ENCODE measurements at places on chromosomes 4 and X.

DNA sequence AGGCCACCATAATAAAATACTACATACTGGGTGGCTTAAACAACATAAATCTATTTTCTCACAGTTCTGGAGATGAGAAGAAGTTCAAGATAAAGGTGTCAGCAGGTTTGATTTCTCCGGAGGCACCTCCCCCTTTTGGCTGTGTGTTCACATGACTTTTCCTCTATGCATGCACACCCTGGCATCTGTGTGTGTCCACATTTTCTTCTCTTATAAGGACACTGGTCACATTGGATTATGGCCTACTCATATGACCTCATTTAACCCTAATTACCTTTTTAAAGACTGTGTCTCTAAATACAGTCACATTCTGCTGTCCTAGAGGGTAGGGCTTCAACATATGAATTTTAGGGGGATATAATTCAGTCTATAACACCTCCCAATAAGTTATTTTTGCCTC is 79.8 kb downstream of the DCLK2 start:
- no peak for DNase-seq

- no peak for DNase-seq
These were observed 426.4 kb downstream of the PDGFC start for GRCh38 chr4:156545003-156545785.

DNA sequence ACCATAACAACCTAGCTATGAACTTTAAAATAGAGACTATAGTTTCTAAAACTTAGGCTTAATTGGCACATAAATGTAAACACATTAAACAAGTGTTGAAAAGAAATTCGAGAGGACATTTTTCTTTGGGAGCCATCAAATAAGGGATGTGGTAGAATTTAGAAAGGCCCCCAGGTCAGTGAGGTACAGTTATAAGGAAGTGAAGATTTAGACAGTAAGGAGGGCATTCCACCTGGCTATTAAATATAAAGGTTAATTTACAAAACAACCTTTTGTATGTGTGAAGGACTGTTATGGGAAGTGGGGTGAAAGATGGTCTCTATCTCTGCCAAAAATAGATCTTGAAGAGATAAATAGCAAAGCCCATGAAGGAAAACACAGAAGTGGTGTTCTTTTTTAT is 83.9 kb downstream of the AFF1 start:
- no peak for DNase-seq

GRCh38 chrX:66163849-66164411 is at the start of gene HEPH:
Gene HEPH, plus strand, starts transcription at chrX:66164247. Its CDS starts 6,324 bp downstream, at chrX:66170571.
- DNase-seq, result no peak

GRCh38 chrX:96763608-96764007 is 79.0 kb downstream of the DIAPH2 start:
- no peak for DNase-seq

DNA sequence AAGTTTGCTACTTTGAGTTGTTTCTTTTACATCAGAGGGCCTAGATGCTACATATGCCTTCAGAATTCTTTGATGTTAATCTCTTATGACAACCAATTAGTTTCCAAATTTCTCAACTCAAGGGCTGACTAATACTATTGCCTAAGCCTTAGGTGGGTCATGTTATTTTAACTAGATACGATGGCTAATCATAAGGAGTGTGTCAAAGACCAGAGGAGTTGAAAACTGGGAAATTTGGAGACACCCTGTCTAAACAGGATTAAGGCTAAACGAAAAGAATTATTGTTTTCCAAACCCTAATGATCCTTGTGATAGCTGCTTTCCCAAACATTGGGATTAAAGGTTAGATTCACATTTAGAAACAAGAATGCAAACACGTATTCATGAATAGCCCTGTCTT is 228.5 kb downstream of the PCDH7 start:
- DNase-seq, result no peak

GRCh38 chr4:56259655-56260054 is 127.6 kb downstream of the AASDH start:
- no peak for DNase-seq

DNA sequence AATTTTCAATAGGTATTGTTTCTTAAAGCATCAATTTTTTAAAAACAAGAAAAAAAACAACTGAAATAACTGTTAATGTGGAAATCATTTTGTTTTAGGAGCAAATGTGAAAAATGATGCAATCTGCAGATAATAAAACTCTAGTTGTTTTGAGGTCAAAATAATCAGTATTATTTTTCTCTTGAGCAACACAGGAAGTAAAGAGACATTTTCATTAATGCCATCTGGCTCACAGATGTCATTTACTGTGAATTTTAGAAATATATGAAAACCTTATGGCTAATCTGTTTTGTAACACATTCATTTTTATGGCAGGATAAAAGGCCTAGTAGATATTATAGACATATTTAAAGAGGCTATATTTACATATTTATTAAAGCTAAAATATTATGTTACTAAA is 141.6 kb downstream of the PCDH18 start:
- no peak for DNase-seq

GRCh38 chr4:47933840-47934239 is 19.5 kb upstream of the NFXL1 start:
- DNase-seq, result no peak
